Left colon (tissue), 2 donors: ENCODE measurements at places on chromosomes 11 and 22.

- peak; percentile 58 for DNase-seq
Observed at GRCh38 chr11:118088531-118088930, 1.8 kb upstream of the SMIM35 start.

GRCh38 chr22:44425694-44426045 lies 72.4 kb downstream of the RTL6 start:
- no peak for DNase-seq

- no peak for DNase-seq
Observed at GRCh38 chr11:95682552-95682951, 107.0 kb downstream of the FAM76B start.

DNA sequence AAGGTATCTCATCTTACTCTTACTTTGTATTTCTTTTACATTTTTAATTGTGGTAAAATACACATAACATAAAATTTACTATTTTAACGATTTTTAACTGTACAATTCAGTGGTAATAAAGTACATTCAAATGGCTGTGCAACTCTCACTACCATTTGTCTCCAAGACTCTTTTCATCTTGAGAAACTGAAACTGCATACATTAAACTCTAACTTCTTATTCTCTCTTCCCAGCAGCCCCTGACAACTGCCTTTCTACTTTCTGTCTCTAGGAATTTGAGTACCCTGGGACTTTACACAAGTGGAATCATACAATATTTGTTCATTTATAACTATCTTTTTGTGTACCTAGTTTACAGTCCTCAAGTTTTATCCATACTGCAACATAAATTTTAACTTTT lies 725.8 kb upstream of the KIRREL3 start:
- no peak for DNase-seq

DNA sequence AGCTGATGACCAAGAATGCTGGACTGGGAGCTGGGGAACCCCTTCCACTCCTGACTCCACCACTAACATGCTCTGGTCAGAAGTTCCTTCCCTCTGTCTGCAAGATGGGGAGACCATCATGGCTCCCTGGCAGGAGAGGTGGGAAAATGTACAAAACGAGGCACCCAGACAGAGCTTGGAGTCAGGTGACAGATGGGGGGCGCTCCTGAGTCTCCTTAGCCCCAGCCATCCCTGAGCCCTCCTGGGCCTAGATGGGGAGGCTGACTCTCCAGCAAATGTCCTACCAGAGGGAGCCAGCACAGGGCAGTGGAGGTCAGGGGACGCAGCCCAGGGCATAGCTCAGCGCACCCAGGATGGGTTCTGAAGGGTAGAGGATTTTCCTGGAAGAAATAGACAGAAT lies 20.0 kb downstream of the KCNJ4 start:
- no peak for DNase-seq

DNA sequence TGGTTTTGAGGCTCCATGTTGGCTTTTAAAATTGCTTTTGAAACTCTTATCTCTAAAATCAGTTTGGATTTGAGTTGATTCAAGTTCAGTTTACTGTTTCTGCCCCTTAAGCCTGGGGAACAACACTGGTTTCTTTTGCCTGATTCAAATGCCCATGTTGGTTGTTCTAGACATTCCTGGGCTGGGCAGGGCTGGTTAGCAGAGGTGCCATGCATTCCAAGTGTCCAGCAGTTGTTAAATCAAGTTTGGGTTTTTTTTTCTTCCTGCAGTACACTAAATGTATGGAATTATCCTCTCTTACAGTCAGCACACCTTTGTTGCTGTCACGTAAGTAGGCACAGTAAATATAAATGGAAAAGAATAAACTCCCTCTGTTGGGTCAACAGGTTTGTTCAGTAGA lies 67.2 kb upstream of the MTMR2 start:
- no peak for DNase-seq

GRCh38 chr11:73194034-73194507 lies 24.0 kb upstream of the P2RY2 start:
- DNase-seq, result no peak

DNA sequence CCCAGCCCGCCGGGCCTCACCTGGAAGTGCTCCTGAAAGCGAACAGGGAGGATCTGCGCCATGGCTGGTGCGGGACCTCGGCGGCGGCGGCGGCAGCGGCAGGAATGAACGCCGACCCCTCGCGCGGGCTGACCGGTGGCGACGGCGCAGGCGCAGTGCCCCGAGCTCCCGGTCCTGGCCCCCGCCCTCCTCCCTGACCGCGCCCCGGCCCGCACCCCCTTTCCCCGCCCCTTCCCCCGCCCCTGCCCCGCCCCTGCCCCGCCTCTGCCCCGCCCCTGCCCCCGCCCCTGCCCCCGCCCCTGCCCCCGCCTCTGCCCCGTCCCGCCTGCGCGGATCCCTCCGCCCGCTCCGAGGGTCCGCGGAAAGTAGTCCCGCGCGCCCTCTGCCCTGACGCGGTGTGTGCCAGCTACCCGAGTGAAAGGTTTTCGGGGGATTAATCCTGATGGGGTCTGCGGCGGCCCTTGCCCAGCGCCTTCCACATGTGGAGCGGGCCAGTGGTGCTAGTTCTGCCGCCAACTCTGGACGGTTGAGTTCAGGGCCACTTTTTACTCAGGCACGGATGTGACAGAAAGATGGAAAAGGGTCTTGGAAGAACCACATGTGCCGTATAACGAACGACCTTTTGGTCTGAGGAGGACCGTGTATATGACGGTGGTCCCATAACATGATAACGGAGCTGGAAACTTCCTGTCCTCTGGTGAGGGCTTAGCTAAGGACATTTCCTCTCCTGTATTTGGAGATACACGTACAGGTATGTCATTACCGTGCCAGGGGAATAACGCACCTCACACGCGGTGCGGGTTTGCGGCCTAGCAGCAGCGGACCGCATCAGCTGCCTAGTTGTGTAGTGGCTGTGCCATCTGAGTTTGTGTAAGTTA lies at the start of gene CLTCL1:
Gene CLTCL1 (minus strand): TSS at position 140 of the 878 bp plus-strand sequence. CDS start 78 bp downstream, at position 62.
- peak; percentile 64 for DNase-seq

GRCh38 chr11:6755303-6755952 lies 16.3 kb downstream of the OR2AG2 start:
- no peak for DNase-seq

DNA sequence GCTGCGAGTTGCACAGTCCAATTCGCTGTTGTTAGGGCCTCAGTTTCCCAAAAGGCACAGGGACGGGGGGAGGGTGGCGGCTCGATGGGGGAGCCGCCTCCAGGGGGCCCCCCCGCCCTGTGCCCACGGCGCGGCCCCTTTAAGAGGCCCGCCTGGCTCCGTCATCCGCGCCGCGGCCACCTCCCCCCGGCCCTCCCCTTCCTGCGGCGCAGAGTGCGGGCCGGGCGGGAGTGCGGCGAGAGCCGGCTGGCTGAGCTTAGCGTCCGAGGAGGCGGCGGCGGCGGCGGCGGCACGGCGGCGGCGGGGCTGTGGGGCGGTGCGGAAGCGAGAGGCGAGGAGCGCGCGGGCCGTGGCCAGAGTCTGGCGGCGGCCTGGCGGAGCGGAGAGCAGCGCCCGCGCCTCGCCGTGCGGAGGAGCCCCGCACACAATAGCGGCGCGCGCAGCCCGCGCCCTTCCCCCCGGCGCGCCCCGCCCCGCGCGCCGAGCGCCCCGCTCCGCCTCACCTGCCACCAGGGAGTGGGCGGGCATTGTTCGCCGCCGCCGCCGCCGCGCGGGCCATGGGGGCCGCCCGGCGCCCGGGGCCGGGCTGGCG lies at the start of gene BCR:
Gene BCR (plus strand): TSS at position 209 of the 592 bp plus-strand sequence. CDS start 452 bp downstream, outside the sequence.
- peak; percentile 85 for DNase-seq

GRCh38 chr11:8060801-8061554 lies 20.0 kb upstream of the TUB start:
- DNase-seq, result no peak

DNA sequence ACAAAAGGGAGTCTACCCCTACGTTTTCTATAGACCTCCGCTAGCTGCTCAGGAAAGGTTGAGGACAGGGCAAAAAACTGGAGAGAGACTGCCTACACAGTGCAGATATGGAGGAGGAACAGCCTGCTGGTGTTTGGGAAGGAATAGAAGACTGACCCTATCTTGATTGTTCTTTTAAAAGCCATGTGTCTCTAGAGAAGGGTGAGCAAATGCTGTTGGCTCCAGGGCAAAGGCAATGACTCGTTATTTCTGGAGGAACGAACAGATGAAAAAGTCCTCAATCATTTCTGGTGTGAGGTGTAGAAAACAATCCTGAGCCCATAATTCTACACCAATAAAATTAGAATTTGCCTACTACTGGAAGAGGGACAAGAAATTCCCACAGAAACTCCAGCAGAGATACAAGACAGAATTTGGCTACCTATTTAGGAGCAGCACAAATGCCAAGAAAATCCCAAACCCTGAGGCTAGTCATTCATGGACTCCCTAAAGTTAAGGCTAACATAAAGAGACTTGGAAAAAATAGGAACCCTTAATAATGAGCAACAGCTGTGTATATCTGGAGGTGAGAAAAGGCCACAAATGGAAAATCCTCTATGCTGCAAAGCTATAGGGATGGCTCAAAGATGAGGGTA lies 1206.3 kb upstream of the CNTN5 start:
- DNase-seq, result no peak

DNA sequence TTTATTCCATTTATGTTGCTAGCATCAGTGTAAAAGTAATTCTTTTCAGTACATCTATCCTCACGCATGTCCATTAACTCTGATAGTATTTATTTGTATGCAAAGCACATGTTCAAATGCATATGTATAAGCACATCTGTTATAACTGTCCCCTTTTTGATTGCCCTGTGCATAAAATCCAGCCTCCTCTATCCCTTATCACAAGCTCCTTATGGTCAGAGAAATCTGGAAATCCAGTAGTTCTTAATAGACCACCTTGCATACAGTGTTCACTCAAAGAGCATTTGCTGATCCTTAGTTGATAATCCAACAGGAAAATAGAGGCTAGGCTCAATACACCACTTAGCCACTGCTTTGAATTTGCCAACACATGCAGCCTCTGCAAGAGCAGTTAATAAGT lies 443.5 kb downstream of the AASDHPPT start:
- DNase-seq, result no peak

GRCh38 chr22:39897841-39898240 lies 3.0 kb upstream of the GRAP2 start:
- no peak for DNase-seq

DNA sequence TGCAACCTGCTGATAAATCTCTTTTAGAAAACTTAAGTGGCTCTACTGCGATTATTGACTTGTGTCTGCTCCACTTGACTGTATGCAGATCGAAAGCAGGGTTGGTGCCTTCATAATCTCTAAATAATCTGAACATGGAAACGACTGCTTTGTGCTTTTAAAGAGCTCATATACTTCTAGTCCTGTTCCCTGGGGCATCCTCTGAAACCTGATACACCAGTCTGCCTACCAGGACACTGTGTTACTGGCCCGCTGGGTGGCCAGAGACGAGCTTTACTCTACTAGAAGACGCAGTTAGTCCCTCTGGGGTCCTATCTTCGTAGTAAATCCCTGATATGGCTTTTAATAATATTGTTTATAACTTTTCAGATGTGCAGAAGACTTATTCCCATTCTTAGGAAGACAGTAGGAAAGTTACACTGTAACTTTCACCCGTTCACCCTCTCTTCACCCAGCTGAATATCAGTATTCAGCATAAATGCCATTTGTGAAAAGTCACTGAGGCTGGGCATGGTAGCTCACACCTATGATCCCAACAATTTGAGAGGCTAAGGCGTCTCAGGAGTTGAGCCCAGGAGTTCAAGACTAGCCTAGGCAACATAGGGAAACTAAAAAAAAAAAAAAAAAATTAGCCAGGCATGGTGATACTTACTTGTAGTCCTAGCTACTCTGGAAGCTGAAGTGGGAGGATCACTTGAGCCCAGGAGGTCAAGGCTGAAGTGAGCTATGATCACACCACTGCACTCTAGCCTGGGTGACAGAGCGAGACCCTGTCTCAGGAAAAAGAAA lies 9.0 kb upstream of the HTR3B start:
- no peak for DNase-seq

GRCh38 chr22:21672107-21672629 lies 6.4 kb downstream of the PPIL2 start:
- DNase-seq, result no peak

DNA sequence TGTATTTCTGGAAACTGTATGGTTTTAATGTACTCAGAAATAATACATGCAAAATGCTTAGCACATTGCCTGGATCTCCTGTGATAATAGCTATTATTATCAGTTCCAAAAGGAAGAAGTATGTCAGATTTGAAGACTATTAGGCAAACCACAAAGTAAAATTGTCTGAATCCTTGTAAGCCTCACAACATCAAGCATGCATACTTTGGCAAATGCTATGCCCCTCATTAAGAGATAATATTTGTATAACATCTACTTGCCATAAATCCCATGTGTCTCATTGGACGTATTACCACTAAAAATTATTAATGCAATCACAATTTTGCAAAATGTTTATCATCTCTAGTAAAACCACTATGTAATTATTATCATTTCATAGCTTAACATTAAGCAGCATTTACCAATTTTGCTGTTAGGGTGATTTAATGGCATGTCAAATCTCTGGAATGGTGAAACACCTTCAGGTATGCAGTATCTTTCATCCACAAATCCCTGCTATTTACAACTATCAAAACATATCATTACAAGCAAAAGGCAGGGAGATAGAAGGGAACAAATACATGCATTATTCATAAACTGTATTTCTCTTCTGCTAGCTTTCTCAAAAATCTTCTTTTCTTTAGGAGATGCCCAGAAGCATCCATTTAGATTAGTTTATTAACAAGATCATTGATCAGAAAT lies 974.6 kb upstream of the RAG2 start:
- DNase-seq, result no peak

DNA sequence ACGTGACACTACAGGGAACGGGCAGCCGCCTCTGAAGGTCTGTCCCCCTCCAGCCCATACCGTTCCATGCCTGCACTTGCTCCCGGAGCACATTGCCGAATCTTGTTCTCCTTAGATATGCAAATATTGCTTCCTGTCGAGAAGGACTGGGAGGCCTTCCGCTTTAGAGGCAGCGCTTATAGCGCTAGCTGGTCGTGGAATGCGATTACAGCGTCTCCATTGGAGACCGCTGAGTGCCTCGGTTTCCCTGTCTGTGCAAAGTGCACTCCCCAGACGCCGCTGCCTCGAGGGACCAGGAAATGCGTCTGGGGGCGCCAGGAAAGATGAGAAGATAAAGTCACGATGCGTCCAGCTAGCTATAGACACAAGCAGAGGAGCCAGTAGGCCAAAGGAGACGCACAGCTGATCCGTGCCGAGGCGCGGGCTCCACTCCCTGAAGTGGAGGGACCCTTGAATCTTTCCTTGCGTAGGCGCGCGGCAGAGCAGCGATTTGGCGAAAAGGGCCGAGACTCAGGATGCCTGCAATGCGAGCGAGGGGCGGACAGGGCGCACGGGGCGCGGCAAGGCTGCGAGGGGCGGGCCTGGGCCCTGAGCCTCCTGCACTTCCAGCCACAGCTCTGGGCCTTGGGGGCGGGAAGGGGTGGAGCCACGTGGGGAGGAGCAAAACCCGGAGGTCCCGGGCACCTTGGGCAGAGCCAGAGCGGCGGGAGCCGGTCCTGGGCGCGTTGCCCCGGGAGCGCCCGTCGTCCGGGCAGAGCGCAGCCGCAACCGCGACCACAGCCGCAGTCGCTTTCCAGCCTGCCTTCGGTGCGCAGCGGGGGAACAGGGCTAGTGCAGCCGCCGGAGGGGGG lies at the start of gene RASSF10:
Gene RASSF10 (plus strand): TSS at position 692 of the 851 bp plus-strand sequence. CDS start 261 bp downstream, outside the sequence.
- peak; percentile 85 for DNase-seq

DNA sequence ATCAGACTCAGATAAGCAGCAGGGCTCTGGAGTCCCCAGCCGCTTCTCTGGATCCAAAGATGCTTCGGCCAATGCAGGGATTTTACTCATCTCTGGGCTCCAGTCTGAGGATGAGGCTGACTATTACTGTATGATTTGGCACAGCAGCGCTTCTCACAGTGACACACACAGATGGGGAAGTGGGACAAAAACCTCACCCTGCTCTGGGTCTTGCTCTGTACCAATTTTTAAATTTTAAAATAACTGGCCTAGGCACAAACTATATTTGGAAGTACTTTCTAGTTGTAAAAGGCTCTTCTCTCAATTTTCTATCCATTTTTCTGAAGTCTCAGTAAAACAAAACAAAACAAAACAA lies 131.7 kb downstream of the VPREB1 start:
- no peak for DNase-seq

- DNase-seq, result peak; percentile 100
Observed at GRCh38 chr11:68257477-68258362, 14.1 kb downstream of the C11orf24 start.
